ENCODE measurements at places on chromosomes 7 and 10. TPM values are rescaled to one million over a fixed set of nuclear protein-coding genes. Genes with fewer than 3 reads are reported as not detected.

- ATAC-seq = no peak
Observed at GRCh38 chr10:86851328-86852207, 95.1 kb downstream of the BMPR1A start.

GRCh38 chr10:102225646-102226541, at the start of gene ELOVL3:
TSS of gene ELOVL3 (plus strand) at chr10:102226299. CDS start at chr10:102226549, 250 bp downstream.
- peak; percentile 92 for ATAC-seq

DNA sequence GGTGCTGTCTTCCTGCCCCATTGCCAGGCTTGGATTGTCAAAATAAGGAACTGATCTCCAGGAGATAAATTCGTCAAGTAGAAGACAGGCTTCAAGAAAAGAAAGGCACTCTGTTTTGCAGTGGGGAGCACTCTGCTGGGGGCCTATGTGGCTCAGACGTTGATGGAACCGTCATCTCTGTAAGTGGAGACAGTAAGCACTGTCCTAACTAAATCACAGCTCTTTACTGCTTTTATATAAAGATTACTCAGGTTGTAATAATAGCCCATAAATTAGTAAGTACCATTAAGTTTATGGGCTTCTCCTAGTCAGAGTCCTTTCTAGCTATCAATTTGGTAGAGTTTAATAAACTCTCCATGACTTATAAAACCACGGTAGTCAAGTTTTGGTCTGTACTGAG, 249.9 kb downstream of the FRMD4A start:
- ATAC-seq = no peak

ELFN1 gene
- 7.8 TPM for total RNA-seq

ERVW-1 gene
- 3.3 TPM for total RNA-seq

DNA sequence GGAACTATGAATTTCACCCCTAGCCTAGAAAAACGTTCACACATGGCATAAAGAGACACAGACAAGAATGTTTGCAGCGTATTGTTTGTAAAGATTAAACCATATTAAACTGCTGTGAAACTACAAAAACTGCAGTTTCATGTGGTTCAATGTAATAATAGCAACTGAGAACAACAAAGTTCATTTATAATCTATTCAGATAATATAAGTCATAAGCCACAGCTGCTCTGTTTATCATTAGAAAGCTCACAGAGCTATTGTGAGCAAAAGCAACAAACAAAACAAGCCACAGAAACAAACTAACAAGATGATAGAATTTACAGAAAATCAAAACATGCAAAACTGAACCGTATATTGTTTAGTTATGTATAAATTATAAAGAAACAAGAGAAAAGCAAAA, 113.5 kb downstream of the AHR start:
- ATAC-seq = no peak

COL26A1 gene
- 16.4 TPM for total RNA-seq

GRCh38 chr7:158458716-158459282, 128.8 kb downstream of the PTPRN2 start:
- no peak for ATAC-seq

DNA sequence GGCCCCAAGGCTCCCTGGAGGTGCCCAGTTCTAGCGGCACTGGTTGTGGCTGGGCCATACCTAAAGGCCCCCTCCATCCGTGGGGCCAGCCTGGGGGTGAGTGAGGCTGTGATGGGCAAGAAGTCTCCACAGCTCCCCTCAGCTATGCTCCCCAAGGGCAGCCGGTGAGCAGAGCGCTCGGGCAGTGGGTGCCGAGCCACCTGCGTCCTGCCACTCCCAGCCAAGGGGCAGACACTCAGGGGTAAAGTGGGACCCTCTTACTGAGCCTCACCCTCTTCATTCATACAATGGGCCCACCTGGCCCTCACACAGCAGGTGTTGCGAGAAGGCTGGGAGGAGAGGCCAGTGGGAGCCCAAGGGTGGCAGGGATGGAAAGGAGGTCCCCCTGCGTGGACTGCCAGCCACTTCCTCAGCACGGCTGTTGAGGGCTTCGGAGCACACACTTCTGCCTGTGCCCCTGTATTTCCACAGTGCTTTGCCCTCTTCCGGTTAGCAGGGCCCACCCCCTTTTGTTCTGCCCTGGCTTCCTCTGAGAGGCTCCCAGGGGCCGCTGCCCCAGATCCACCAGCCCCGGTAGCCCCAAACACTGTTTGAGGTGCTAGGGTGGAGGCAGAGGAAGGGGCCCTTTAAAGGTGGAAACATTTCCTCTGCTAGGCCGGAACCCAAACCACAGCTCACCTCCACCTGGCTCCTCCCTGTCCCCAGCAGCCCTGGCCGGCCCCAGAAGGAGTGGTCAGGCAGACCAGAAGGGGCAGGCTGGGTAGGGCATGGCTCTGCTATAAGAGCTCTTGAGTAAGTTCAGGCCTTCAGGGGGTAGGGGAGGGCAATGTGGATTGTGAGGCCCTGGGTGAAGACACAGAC, 16.4 kb upstream of the C10orf105 start:
- no peak for ATAC-seq

ENKUR gene
- 5.1 TPM for total RNA-seq
